ENCODE measurements at places on chromosomes 3 and 15.

GRCh38 chr3:171187706-171188290 is 161.3 kb upstream of the SLC2A2 start:
- peaks cover 10% of the 10 kb centered on the region for H3K4me1 ChIP-seq
- no peaks in the 10 kb centered on the region for H3K36me3 ChIP-seq
- peak; percentile 37 for DNase-seq
- H3K4me3 ChIP-seq = no peak overlapping the region

- no peaks in the 10 kb centered on the region for H3K27me3 ChIP-seq
- H3K4me3 ChIP-seq = no peak overlapping the region
- no peak overlapping the region for H3K27ac ChIP-seq
- DNase-seq = no peak
- H3K36me3 ChIP-seq = no peaks in the 10 kb centered on the region
- H3K4me1 ChIP-seq = peaks cover 63% of the 10 kb centered on the region
Measured at GRCh38 chr3:51966016-51966415, 1.2 kb downstream of the PCBP4 start.

GRCh38 chr15:26096581-26096980 is 233.5 kb upstream of the ATP10A start:
- no peak for DNase-seq
- H3K27ac ChIP-seq = no peak overlapping the region
- no peak overlapping the region for H3K4me3 ChIP-seq
- H3K4me1 ChIP-seq = no peaks in the 10 kb centered on the region
- no peaks in the 10 kb centered on the region for H3K36me3 ChIP-seq

GRCh38 chr3:133834621-133835417 is 29.2 kb downstream of the SRPRB start:
- DNase-seq = no peak
- H3K4me3 ChIP-seq = no peak overlapping the region
- H3K27ac ChIP-seq = no peak overlapping the region
- no peaks in the 10 kb centered on the region for H3K4me1 ChIP-seq
- no peaks in the 10 kb centered on the region for H3K27me3 ChIP-seq

Measured in body of pancreas (tissue), 4 donors.